Hematopoietic multipotent progenitor cell treated with erythropoietin and hydrocortisone succinate and interleukin-3 and kit ligand, for 6 days (in vitro differentiated cells): ENCODE measurements at places on chromosomes 7 and 10.

GRCh38 chr10:88386821-88387773 lies 196.0 kb downstream of the RNLS start:
- peak; percentile 82 for DNase-seq

DNA sequence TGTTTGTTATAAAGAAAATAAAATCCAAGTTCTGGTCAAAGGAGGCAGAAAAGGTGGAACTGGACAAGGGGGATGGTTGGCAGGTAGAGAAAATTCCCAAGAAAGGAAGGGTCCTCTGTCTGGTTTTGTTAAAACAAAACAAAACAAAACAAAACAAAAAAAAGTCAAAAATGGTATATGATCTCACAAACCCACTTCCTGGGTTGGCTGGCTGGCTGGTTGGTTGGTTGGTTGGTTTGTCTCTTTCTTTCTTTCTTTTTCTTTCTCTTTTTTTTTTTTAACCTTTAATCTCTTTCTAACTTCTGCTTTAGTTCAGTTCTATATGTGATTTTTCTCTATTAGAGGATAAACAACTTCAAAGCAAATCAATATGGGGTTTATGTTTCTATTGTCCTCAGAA lies 41.1 kb upstream of the CPN1 start:
- DNase-seq, result no peak

DNA sequence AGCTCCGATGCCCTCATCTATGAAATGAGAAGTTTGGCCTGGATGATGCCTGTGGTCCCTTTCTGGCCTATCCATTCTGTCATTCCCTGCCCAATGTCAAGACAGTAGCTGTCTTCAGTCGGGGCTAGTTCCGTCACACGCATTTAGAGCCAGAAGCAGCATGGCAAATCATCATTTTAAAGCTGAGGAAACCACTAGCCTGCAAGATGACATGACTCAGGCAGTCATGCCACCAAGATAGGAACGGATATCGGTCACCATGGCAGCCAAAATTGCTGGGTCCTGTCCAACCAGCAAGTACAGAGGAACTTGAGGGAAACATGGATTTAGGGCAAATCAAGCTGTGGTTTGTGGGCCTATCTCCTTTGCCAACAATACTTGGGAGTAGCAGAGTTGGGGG lies 64.5 kb upstream of the MRLN start:
- peak; percentile 84 for DNase-seq

DNA sequence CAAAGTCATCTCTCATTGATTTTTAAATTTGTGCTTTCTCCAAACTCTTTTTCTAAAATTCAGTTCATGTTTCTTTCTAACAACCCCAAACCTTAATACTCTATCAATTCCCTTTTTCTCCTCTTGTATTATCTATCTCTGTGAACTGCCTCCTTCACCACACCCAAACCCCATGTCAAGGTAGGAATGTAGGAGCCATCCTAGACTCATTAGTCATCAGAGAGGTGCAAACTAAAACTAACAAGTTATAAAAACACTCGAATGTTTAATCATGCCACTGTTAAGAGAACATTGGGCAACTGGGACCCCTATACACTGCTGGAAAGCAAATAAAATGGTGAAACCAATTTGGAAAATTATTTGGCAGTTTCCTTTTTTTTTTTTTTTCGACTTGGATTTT lies 533.8 kb upstream of the LRRN3 start:
- no peak for DNase-seq

DNA sequence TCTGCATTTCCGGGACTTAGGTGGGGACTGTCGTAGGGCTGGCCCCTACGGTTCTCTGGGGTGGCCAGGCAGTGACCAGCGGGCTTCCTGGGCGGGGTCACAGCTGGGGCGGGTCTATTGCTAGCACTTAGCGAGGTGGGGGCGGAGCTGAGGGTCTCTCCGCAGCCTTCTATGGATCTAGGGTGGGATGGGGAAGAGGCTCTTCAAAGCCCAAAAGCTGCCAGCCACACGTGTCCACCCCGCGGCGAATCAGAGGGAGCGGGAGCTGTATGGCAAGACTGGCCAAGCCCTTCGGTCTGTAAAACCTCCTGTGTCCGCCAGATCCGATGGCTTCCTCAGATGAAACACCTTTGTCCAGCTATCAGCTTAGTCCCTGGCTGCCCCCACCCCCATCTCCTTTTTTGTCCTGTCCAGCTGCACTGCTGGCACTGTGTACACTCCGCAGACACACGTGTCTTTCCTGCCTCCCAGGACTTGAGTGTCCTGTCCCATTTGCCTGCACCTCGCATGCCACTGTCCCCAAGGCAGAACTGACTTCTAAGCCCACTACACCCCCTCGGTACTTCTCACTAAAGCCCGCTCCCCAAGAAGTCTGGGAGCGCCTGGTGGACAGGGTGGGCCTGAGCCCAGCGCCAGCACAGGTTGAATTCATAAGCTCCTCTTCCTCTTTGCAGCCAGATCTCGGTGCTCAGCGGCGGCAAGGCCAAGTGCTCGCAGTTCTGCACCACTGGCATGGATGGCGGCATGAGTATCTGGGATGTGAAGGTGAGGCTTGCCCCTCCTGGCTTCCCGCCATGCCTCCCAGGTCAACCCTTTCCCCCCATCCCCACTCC lies 14.8 kb downstream of the PDAP1 start:
- no peak for DNase-seq

- DNase-seq, result no peak
Measured at GRCh38 chr7:135993950-135994349, 16.8 kb upstream of the MTPN start.

DNA sequence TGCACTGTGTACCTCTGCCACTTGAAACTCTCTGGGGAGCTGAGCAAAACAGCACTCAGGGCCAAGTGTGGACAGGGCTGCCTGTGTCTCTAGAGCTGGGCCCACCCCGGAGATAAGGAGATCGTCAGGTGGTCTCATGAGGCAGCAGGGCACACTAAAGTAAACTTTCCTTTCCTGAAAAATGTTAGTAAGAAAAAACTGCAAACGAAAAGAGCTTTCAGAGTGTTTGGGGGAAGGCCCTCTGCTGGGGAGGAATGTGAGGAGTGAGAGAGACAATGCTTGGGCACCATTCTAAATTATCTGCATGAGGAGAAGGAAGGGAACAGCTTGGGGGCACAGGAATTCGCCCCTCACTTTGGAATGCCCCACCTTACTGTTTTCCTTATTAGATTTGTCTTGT lies 127.7 kb downstream of the ATXN7L1 start:
- no peak for DNase-seq

DNA sequence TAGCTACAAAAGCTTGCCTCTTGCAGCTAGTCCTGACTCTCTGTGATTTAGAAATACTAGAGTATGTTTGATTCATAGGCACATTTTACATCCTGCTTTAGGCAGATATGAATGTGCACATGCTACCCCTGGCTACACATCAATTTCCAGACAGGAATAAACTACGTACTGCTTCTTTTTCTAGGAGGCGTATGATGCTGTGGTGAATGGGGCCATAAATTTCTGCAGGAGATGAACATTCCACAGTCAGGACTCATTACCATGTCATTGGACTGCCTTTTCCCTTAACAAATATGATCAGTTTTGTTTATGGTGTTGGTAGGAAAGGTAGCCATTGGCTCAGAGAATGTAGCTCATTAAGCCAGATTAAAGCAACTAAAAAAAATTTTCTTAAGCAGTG lies 50.1 kb upstream of the IFRD1 start:
- no peak for DNase-seq

DNA sequence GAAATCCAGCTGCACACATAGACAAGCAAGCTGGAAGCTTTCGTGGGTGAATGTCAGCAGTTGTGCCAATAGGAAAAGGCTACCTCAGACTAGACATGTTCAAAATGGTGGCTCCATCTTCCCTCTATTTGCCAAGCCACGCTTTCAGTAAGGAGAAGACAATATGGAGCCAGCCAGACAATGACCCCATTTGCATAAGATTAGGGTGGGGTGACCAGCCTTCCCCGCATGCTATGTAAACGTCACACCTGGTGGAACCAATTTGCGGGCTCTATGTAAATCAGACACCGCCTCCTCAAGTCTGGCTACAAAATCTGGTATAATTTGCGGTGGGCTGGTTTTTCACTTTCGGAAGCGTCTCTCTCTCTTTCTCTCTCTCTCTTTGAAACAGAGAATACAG lies 297.4 kb upstream of the PCDH15 start:
- DNase-seq, result no peak

DNA sequence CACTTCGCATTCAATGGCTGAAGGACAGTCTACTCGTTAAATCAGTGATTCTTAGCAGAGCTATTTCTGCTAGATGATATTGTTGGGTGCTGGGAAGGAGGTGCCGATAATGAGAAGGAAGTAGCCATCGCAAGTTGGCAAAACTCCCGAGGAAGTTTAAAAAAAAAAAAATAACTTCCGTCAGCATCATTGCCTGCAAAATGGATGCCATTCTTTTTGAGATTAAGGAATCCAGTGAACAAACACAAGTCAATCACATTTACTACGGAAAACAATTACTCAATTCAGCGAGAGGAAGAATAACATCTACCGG lies 74.4 kb upstream of the SFMBT2 start:
- DNase-seq, result no peak

DNA sequence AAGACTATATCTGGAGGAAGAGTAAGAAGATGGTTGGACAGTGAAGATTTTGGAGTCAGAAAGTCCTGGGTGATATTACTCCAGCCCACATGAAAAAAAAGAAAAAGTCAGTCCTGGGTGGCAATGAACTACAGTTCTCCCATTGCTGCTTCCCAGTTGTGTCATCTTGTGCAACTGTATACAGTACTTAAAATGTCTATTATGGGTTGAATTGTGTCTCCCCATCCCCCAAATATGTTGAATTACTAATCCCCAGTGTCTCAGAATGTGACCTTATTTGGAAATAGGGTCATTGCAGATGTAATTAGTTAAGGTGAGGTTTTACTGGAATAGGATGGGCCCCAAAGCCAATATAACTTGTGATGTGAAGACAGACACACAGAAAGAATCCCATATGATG lies 15.6 kb downstream of the SEC23IP start:
- no peak for DNase-seq

GRCh38 chr10:101668566-101668965 lies 26.4 kb downstream of the FBXW4 start:
- DNase-seq, result no peak

DNA sequence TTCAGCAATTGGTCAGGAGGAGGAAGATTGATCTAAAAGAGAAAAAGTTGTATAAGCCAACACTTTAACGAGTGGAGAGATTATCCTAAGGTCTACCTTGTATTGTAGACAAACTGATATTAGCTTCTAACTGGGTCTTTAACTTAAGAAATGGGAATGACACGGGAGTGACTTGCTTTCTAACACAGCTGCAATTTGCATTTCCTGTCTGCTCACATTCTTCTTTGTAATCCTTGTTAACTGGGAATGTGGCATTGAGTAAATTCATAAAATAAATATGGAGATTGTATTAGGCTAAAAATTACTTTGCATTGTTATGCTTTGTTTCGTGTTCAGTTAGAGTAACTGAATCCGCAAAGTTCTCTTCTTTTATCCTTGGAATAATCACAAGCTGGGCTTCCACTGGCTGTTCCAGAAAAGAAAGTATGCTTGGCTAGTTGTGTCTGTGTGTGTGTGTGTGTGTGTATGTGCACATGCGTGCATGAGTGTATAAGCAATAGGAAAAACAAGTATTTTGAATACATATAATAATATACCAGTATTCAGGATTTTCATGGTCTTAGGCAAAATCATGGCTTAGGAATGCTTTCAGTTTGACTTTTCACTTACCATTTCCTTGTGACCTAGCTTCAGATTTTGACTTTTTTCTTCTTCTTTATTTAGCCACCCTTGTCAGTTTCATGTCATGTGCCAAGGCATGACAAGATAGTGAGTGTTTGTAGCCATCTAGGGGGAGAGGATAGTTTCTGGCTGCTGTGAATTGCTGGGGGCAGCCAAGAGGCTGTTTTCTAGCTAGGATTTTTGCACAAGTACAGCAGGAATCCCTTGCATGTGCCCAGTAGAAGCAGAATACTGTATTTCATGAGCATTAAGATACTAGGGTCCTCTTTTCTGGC lies 54.5 kb upstream of the FZD8 start:
- DNase-seq, result no peak

- no peak for DNase-seq
Measured at GRCh38 chr7:28091190-28091589, 89.4 kb downstream of the JAZF1 start.

- DNase-seq, result no peak
Measured at GRCh38 chr10:1744524-1744923, 7.2 kb upstream of the ADARB2 start.

DNA sequence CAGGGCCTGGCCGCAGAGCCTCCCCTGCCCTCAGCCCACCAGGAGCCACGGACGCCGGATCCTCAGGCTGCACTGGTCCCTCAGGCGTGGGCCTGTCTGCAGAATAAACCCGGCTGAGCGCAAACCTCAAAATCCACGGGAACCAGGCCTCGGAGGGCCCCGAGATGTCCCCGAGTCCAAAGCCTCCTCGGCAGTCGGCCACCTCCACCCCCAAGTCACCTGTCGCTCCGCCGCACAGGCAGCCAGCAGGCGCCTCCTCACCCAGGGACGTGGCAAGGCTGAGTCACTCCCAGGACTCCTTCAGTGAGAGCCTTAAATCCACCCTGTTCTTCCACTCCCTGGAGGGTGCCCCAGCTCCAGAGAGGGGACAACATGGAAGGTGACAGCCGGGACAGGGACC lies 33.2 kb downstream of the STK32C start:
- no peak for DNase-seq

DNA sequence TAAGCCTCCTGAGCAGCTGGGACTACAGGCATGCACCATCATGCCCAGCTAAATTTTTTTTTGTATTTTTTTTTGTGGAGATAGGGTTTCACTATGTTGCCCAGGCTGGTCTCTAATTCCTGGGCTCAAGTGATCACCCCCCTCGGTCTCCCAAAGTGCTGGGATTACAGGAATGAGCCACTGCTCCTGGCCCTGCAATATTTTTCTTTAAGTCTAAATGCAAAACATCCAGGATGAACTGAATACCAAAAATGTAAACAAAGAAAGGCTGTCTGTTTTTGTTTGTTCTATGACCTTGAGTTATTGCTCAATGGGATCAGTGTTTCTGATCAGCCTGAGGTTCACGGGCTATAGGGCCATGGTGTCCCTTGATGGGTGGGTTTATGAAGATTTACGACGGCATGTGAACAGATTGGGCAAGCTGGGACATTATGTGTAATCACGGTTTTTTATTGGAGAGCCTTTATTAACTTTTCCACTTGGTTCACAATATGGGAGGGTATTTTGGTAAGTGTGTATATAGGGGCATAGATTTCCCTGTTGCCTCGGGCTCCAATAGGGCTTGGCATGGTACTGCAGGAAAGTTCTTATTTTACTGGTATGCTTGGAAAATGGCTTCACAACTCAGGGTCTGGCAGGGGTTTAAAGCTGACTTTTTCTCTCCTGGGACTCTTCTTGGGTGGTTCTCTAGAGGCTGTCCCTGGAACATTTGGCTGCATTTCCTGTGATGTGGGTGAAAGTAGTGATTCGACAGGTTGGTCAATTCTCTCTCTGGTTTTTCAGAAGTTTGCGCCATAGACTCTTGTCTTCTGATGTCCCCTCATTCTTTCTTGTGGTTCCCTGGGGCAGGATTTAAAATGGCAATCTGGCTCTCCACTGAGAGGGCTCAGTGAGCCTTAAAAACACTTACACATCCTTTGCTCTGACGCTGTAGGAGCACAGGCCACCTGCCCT lies 41.6 kb downstream of the MRPS33 start:
- no peak for DNase-seq
